ENCODE measurements at places on chromosomes 4 and X.

DNA sequence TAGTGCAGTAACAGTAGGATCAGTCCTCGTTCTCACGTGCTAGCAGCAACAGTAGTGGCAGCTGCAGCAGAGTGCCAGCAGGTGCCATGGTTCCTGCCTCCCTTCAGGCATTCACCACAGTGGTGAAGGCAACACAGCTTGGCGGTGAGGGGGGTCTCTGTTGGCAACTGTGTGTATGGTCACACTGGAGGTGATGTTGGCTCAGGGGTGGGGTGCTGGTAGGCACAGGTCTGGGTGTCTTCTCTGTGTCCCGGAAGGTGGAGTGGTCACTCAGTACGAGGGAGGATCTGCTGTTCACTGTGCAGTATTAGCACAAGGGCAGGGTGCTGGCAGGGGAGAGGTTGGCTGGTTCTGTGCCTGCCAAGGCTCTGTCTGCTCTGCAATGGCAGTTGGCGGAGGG is 671.8 kb downstream of the CCSER1 start:
- DNase-seq = no peak

- DNase-seq = no peak
Observed at GRCh38 chr4:141705048-141705746, 68.8 kb downstream of the IL15 start.

- peak; percentile 41 for DNase-seq
Observed at GRCh38 chr4:37890801-37891259, at the start of gene TBC1D1. Gene TBC1D1, plus strand, starts transcription at chr4:37891084. Its CDS starts 11,012 bp downstream, at chr4:37902096.

DNA sequence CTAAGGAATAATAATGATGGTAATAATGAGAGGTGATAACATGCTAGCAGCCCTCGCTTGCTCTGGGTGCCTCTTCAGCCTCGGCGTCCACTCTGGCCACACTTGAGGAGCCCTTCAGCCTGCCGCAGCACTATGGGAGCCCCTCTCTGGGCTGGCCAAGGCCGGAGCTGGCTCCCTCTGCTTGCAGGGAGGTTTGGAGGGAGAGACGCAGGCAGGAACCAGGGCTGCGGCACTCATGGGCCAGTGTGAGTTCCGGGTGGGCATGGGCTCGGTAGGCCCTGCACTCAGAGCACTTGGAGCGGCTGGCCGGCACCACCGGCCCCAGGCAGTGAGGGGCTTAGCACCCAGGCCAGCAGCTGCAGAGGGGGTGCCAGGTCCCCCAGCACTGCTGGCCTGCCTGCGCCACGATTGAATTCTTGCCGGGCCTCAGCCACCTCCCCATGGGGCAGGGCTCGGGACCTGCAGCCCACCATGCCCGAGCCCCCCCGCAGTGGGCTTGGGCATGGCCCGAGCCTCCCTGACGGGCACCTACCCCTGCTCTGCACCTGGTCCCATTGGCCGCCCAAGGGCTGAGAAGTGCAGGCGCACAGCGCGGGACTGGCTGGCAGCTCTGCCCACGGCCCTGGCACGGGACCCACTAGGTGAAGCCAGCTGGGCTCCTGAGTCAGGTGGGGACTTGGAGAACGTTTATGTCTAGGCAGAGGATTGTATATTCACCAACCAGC is 7.1 kb upstream of the ADH1C start:
- no peak for DNase-seq

GRCh38 chr4:73945674-73946449 is 36.0 kb downstream of the PF4 start:
- DNase-seq = no peak

GRCh38 chr4:120855307-120856001 is 67.1 kb downstream of the PRDM5 start:
- no peak for DNase-seq
